ENCODE measurements at places on chromosomes 13 and 19.

DNA sequence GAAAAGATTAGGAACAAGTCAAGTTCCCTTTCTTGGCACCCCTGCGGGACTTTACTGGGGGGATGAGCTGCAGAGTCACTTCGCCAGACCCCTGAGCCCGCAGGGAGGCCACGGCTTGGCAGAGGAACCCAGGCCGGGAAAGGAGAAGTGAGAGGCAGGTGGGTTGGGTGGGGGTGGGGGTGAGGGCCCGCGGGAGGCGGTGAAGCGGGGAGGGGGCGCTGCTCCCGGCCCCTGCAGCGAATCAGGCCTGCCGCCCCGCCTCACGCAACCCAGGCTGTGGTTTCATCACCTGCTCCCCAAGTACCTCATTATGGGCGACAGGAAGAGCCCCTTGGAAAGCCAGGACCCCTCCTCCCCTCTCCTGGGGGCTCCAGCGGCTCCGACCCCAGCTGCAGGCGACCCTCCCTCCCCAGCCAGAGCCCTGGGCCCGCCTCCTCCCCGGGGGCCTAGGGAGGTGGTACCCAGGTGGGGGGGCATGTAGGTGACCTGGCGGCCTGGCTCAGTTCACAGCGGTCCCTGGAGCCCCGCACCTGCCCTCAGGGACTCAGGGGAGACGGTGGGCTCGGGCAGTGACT, 9.5 kb downstream of the MEF2B start:
- no peaks in the 10 kb centered on the region for H3K27me3 ChIP-seq
- peaks cover 5% of the 10 kb centered on the region for H3K4me1 ChIP-seq
- peaks cover 5% of the 10 kb centered on the region for H3K36me3 ChIP-seq

GRCh38 chr19:7489609-7490044, 792 bp upstream of the PEX11G start:
- no peak overlapping the region for H3K27ac ChIP-seq
- no peaks in the 10 kb centered on the region for H3K36me3 ChIP-seq
- no peaks in the 10 kb centered on the region for H3K27me3 ChIP-seq
- H3K4me1 ChIP-seq = peaks cover 19% of the 10 kb centered on the region

GRCh38 chr13:30158774-30159445, 148.4 kb downstream of the KATNAL1 start:
- peak; percentile 73 for DNase-seq
- H3K27ac ChIP-seq = no peak overlapping the region
- H3K4me3 ChIP-seq = no peak overlapping the region
- no peaks in the 10 kb centered on the region for H3K36me3 ChIP-seq
- peaks cover 55% of the 10 kb centered on the region for H3K4me1 ChIP-seq

- no peaks in the 10 kb centered on the region for H3K27me3 ChIP-seq
- DNase-seq = peak; percentile 16
- H3K4me3 ChIP-seq = no peak overlapping the region
- no peaks in the 10 kb centered on the region for H3K36me3 ChIP-seq
- no peak overlapping the region for H3K27ac ChIP-seq
- no peaks in the 10 kb centered on the region for H3K4me1 ChIP-seq
Measured at GRCh38 chr19:44587963-44588770, 25.2 kb upstream of the IGSF23 start.

DNA sequence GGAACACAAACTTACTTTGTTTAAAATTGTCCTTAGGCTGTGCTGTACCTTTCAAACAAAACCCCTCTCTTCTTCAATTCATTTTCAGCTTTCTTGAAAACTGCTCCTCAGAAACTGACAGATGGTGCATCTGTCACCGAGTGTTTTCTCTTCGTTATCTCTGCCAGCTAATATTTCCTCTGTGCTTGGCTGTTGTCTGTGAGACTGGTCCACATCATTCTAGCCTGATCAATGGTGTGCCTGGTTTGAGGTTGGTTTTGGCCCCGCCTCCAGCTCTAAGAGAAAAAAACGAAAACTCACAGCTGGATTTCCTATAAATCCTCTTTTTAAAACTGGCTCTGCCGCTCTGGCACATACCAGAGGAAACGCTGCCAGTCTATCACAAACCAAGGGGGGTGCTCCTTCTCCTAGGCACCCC, 79.7 kb downstream of the STARD13 start:
- H3K27me3 ChIP-seq = no peaks in the 10 kb centered on the region
- no peaks in the 10 kb centered on the region for H3K36me3 ChIP-seq

DNA sequence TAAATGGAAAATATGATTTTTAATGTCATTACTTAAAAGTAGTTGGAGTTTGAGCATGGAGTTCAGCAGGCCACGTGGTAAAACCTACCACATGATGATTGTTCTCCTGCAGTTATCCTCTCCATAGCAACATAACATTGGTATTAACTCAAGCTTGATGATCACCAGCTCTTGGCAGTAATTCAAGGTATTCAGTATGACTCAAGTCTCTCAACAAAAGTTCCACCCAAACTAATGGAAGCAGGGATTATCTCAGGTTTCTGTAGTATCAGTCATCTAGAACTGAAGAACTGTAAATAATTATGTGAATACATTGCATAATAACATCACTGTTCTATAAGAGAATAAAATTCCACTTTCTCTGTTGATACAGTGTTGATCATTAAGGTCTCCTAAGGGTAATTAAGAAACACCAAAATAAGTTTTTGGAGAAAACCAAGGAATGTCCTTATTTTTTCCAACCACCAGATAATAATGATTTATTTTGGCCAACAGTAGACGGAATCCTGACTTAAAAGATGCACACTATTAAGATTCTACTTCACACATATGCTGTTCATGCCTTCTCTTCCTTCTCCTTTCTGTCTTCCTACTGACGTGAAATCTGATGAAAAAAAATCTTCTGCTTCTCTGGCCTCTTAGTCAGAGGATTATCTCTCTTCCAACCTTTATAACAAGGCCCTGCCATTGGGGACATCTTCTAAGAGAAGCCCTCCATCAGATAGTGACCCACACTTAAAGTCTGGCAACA, 1092.3 kb downstream of the EFNB2 start:
- H3K27me3 ChIP-seq = no peaks in the 10 kb centered on the region
- H3K4me3 ChIP-seq = no peak overlapping the region
- no peaks in the 10 kb centered on the region for H3K36me3 ChIP-seq
- H3K4me1 ChIP-seq = no peaks in the 10 kb centered on the region
- no peak for DNase-seq
- no peak overlapping the region for H3K27ac ChIP-seq

- H3K27ac ChIP-seq = no peak overlapping the region
- H3K36me3 ChIP-seq = no peaks in the 10 kb centered on the region
- no peaks in the 10 kb centered on the region for H3K4me1 ChIP-seq
- no peak overlapping the region for H3K4me3 ChIP-seq
- H3K27me3 ChIP-seq = no peaks in the 10 kb centered on the region
Measured at GRCh38 chr13:27704681-27705080, 83.0 kb downstream of the POLR1D start.

DNA sequence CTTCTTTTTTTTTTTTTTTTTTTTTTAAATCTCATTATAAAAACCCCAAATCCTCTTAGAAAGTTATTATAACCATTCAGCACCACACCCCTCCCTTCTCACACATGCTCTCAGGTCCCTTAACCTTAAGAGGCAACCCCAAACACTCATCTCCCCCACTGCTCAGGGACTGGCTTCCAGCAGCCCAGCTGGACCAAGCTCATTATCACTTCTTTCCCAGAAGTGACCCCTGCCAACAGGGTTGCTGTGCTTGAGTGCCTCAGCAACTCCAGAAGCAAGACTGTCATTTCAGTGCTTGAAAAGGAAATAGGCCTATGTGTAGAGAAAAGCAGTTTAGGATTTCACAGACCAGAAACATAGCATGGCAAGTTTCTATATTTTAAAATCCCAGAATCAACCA, 84.3 kb downstream of the SLAIN1 start:
- H3K4me3 ChIP-seq = no peak overlapping the region
- no peak for DNase-seq

- DNase-seq = no peak
- no peaks in the 10 kb centered on the region for H3K27me3 ChIP-seq
- H3K27ac ChIP-seq = no peak overlapping the region
- no peak overlapping the region for H3K4me3 ChIP-seq
- no peaks in the 10 kb centered on the region for H3K4me1 ChIP-seq
Measured at GRCh38 chr13:101527130-101527529, 74.7 kb downstream of the ITGBL1 start.

DNA sequence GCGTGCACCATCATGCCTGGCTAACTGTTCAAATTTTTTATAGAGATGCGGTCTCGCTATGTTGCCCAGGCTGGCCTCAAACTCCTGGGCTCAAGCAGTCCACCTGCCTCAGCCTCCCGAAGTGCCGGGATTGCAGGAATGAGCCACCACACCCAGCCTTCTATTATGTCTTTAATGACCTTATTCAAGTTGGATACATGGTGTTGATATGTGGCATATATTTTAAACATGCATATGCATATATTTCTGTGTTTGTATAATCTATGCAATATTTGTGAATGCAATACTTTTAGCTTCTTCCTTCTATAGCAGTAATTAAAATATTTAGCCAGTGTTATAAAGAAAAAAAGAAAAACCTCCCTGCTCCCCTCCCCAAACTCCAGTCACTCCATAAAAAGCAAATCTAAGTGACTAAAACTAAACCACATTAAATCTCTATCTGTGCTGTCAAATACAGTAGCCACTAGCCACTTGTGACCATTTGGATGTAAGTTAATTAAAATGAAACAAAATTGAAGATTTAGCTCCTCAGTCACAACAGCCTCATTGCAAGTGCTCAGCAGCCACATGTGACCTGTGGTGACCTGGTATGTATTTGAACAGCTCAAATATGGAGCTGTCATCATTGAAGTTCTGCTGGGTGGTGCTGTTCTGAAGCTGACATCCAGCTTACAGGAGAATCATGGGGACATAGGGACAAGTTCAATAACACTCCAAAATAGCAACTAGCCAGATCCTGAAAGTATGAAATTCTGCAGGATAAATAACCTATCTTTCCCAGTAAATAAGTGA, 27.4 kb downstream of the FCGBP start:
- no peaks in the 10 kb centered on the region for H3K27me3 ChIP-seq
- no peaks in the 10 kb centered on the region for H3K36me3 ChIP-seq
- no peak for DNase-seq

GRCh38 chr19:39946532-39946931, 12.1 kb upstream of the FCGBP start:
- DNase-seq = no peak
- H3K4me1 ChIP-seq = peaks cover 55% of the 10 kb centered on the region
- H3K4me3 ChIP-seq = no peak overlapping the region
- no peak overlapping the region for H3K27ac ChIP-seq

DNA sequence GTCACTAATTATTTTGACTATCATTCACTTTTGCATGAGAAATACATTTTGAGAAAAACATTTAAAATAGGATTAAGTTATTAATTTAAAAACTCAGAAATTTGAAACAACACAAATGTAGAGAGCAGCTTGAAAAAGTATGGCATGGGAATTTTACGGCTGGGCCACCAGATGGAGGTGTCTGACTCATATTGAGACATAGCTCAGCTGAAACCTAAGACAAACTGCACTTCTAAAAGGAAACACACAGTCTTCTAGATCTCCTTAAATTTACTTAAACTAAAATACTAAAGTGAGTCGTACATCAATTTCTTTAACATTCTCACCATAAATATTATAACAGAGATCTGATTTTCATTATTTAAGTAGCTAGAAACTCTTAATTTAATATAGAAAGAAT, 41.9 kb upstream of the POSTN start:
- no peak for DNase-seq
- H3K36me3 ChIP-seq = no peaks in the 10 kb centered on the region
- no peak overlapping the region for H3K4me3 ChIP-seq
- no peaks in the 10 kb centered on the region for H3K4me1 ChIP-seq

GRCh38 chr13:39501702-39502324, 101.2 kb downstream of the LHFPL6 start:
- H3K4me1 ChIP-seq = no peaks in the 10 kb centered on the region
- no peaks in the 10 kb centered on the region for H3K36me3 ChIP-seq
- no peak for DNase-seq
- H3K27me3 ChIP-seq = no peaks in the 10 kb centered on the region

DNA sequence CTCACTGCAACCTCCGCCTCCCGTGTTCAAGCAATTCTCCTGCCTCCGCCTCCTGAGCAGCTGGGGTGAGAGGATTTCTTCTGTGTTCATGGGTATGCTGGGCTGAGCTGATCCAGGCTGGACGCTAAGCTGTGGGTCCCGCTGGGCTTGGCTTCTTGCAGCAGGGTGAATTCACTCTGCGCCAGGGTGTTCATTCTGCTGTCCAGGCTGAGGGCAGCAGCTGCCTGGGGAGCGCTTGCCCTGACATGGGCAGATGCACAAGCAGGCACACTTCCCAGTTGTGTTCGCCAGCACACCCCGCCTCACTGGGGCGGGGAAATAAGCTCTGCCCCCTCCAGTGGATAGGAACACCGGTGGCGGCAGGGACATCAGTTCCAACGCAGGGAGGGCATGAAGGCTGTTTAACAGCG, 7.3 kb upstream of the INAFM1 start:
- H3K4me1 ChIP-seq = peaks cover 10% of the 10 kb centered on the region
- no peak overlapping the region for H3K4me3 ChIP-seq
- H3K27me3 ChIP-seq = no peaks in the 10 kb centered on the region
- no peak overlapping the region for H3K27ac ChIP-seq
- DNase-seq = no peak
- peaks cover 34% of the 10 kb centered on the region for H3K36me3 ChIP-seq

DNA sequence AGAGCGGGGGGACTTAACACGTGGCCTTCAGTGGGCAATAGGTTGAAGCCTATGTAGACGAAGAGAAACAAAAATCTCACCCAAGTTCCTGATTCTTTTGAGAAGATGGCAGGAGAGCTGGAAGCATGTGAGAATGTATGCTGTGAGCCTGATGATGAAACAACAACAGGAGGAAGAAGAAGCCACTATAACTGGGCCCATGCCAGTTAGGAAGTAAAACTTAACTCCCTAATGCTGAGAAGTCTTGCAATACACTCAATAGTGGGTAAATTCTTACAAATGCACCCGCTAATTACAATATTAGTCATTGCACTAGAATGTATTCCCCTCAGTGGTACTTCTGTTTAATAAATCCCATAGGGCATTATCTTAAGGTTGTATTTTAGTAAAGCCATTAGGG, 9.1 kb downstream of the PCDH17 start:
- no peaks in the 10 kb centered on the region for H3K4me1 ChIP-seq
- H3K36me3 ChIP-seq = no peaks in the 10 kb centered on the region
- no peak overlapping the region for H3K27ac ChIP-seq
- no peaks in the 10 kb centered on the region for H3K27me3 ChIP-seq

All from natural killer cell (primary cell).